ENCODE measurements at places on chromosomes 6 and 20. TPM values are rescaled to one million over a fixed set of nuclear protein-coding genes. Genes with fewer than 3 reads are reported as not detected.

GRCh38 chr6:18259675-18260447 is 4.5 kb downstream of the DEK start:
- DNase-seq = no peak
- H3K27me3 ChIP-seq = no peaks in the 10 kb centered on the region
- peaks cover 10% of the 10 kb centered on the region for H3K36me3 ChIP-seq

- H3K4me1 ChIP-seq = no peaks in the 10 kb centered on the region
- no peak overlapping the region for H3K4me3 ChIP-seq
- no peak overlapping the region for H3K27ac ChIP-seq
- no peak for DNase-seq
- H3K36me3 ChIP-seq = no peaks in the 10 kb centered on the region
Observed at GRCh38 chr20:51318058-51318949, 224.2 kb downstream of the NFATC2 start.

GRCh38 chr20:40319741-40320516 is 369.1 kb downstream of the MAFB start:
- H3K4me1 ChIP-seq = no peaks in the 10 kb centered on the region
- H3K36me3 ChIP-seq = no peaks in the 10 kb centered on the region
- no peaks in the 10 kb centered on the region for H3K27me3 ChIP-seq
- H3K27ac ChIP-seq = no peak overlapping the region
- no peak overlapping the region for H3K4me3 ChIP-seq
- DNase-seq = no peak

VEGFA gene
- 22.7 TPM for total RNA-seq

BANF2 gene
- not detected for total RNA-seq

DNA sequence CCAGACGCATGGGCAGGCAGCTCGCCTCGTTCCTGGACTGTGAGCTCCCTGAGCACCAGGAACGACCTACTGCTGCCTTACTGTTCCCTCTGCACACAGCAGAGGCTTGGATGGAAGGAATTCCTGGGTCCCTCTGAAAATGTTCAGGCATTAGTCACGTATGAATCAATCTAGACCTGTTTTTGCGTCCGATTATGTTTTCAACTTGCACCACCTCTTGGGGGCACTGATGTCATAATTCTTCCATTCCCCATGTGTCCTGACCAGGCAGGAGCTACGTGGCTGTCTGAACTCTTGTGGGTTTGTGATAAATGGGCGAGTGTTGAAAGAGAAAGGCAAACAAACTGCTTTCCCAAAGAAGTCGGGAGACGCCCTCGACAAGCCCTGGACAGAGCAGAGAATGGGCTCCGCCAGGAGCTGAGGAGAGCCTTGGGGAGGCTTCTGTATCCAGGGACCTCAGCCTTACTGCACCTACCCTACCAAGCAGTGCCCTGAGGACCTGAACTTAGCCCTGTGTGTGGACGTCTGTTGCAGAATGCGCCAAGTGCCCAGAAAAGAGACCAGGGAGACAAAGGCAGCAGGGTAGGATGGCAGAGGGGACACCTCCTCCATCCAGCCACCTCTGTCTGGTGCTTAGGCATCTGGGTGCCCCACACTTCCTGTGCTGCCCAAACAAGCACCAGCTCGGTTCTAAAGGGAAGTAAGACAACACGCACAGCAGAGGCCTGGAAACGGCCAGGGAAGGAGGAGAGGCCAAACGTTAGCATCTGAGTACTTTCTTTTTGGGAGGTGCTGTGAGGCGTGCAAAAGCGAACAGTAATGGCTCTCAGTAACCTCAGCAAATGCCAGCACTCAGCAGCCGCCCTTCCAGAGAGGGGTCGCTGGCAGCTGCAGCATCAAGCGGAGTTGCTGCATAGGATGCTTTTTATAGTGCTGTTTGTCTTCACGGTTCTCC is 124.2 kb downstream of the LY86 start:
- peaks cover 36% of the 10 kb centered on the region for H3K4me1 ChIP-seq
- H3K27me3 ChIP-seq = no peaks in the 10 kb centered on the region
- H3K4me3 ChIP-seq = no peak overlapping the region

GRCh38 chr6:11366934-11367637 is 134.6 kb upstream of the NEDD9 start:
- no peak overlapping the region for H3K4me3 ChIP-seq
- H3K27ac ChIP-seq = no peak overlapping the region
- H3K4me1 ChIP-seq = no peaks in the 10 kb centered on the region
- no peaks in the 10 kb centered on the region for H3K36me3 ChIP-seq
- H3K27me3 ChIP-seq = no peaks in the 10 kb centered on the region

DNA sequence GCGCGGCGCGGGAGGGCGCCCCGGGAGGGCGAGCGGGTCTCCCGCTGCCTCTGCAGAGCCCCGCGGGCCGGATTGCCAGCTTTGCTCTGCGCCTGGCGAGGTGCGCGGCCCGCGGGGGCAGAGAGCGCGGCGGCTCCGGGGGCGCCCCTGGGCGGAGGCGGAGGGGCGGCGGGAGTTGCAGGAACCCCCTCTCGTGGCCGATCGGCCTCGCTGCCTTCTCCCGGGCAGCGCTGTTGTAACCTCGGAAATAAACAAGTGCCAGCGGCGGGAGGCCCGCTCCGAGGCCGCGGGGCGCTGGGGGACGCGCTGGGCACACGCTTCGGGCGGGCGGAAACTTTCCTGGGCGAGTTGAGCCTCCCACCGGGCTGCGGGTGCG is 1.2 kb downstream of the CDH4 start:
- H3K27me3 ChIP-seq = peaks cover 54% of the 10 kb centered on the region
- no peak overlapping the region for H3K4me3 ChIP-seq
- no peaks in the 10 kb centered on the region for H3K4me1 ChIP-seq
- no peaks in the 10 kb centered on the region for H3K36me3 ChIP-seq

DNA sequence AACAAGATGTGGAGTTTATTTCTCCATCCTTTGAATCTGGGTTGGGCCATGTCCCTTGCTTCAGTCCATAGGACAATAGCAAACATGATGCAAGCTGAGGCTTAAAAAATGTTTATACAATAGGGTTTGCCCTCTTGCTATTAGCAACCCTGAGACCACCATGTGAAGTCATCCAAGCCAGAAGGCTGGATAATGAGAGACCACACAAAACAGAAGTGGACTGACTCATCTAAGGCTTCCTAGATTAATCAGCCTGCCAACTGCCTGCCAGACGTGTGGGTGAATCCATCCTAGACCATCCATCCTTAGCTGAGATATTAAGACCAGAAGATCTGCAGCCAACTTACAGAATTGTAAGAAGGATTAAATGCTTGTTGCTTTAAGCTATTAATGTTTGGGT is 38.1 kb upstream of the ISM1 start:
- H3K36me3 ChIP-seq = no peaks in the 10 kb centered on the region
- H3K4me1 ChIP-seq = no peaks in the 10 kb centered on the region
- no peak overlapping the region for H3K27ac ChIP-seq
- H3K27me3 ChIP-seq = no peaks in the 10 kb centered on the region

RIMS4 gene
- total RNA-seq = 0.66 TPM

DNA sequence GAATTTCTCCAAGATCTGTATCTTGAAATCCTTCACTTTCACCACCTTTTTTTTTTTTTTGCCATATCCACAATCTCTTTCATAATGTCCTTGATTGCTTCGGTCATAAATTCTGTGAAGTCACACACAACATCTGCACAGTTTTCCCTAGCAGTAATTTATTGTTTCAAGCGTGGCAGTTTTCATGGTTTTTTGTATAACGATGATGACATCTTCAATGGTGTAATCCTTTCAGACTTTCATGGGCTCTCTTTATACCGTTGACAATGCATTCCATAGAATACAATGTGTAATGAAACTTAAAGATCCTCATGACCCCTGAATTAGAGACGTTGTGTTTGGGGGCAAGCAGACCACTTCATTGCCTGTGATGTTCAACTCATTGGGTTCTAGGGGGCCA is 693.1 kb downstream of the PTPRT start:
- no peaks in the 10 kb centered on the region for H3K27me3 ChIP-seq
- H3K27ac ChIP-seq = no peak overlapping the region
- H3K36me3 ChIP-seq = no peaks in the 10 kb centered on the region
- no peak for DNase-seq

LAMA4 gene
- total RNA-seq = 225 TPM

DNA sequence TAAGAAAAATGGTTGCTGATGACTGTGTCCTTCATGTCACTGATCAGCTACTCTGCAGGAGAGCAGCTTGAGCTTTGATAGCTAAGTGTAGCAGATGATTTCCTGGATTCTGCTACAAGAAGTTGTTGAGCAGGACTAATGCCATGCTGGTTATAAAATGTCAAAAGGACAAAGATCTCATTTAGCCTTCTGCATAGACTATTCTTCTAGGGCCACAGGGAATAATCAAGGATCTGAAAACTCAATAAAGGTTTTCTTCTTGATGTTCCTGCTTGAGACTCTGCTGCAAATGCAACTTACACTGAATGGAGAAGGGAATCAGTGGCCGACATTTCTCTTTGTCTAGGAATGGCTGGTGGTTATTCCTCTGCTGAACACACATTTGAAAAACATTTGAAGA is 360.3 kb upstream of the PTCHD4 start:
- no peaks in the 10 kb centered on the region for H3K27me3 ChIP-seq
- no peaks in the 10 kb centered on the region for H3K4me1 ChIP-seq
- no peak overlapping the region for H3K27ac ChIP-seq
- no peaks in the 10 kb centered on the region for H3K36me3 ChIP-seq

GRCh38 chr20:38609815-38610214 is 8.2 kb downstream of the ARHGAP40 start:
- no peak overlapping the region for H3K4me3 ChIP-seq
- H3K27me3 ChIP-seq = peaks cover 24% of the 10 kb centered on the region
- no peak for DNase-seq

DNA sequence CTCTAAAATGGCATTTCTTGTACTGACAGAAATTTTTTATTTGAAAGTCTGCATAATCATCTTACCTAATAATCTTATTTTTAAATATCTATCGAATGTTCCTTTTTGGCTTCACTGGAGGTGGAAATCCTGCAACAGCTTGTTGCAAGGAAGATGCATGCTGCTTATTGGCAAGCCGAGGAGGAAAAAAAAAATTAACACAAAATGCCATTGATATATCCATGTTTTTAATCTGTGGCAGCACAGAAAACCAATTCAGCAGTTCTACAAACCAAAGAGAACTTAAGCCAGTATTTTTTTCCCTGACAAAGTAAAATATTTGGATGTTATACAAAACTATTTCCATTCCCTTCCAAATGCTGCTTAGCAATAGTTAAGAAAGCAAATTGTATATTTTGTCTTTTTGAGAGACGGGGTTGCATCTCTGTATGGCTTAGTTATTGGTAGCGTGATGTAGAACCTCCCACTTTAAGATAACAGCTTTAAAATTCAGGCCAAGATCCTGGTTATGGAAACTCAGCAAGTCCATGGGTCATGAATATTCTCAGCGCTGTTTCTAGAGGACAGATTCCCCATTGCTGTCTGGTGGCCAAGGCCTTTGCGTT is 231.4 kb downstream of the TMEM242 start:
- no peak overlapping the region for H3K4me3 ChIP-seq
- H3K27me3 ChIP-seq = no peaks in the 10 kb centered on the region
- H3K4me1 ChIP-seq = peaks cover 36% of the 10 kb centered on the region

SMLR1 gene
- total RNA-seq = not detected

GRCh38 chr20:37479925-37480691 is 40.9 kb upstream of the NNAT start:
- no peak overlapping the region for H3K4me3 ChIP-seq
- no peaks in the 10 kb centered on the region for H3K4me1 ChIP-seq

DNA sequence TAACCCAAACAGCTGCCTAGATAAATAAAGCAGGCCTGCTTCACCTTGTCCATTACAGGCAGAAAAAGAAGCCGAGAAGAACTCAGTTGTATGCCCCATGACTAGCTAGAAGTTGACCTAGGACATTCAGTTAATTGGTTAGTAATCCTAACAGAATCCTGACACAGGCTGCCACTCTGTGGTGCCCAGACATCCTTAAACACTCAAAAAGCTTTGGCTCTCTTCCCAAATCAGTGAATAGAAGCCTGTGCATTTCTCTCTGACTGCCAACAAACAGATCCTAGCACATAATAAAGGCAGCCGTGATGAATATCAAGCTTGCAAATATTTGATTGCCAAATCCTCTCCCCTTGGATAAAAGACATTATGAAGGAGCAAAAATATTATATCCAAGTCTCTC is 519.1 kb upstream of the EYS start:
- H3K36me3 ChIP-seq = no peaks in the 10 kb centered on the region
- H3K27ac ChIP-seq = no peak overlapping the region
- H3K4me1 ChIP-seq = no peaks in the 10 kb centered on the region
- H3K4me3 ChIP-seq = no peak overlapping the region

- H3K4me1 ChIP-seq = no peaks in the 10 kb centered on the region
- H3K27me3 ChIP-seq = peaks cover 22% of the 10 kb centered on the region
- H3K36me3 ChIP-seq = no peaks in the 10 kb centered on the region
- DNase-seq = no peak
- peak overlapping the region; percentile 88 for H3K27ac ChIP-seq
Observed at GRCh38 chr6:27811451-27811772, 100.8 kb downstream of the OR2B2 start.

RWDD2A gene
- total RNA-seq = 2.5 TPM

DNA sequence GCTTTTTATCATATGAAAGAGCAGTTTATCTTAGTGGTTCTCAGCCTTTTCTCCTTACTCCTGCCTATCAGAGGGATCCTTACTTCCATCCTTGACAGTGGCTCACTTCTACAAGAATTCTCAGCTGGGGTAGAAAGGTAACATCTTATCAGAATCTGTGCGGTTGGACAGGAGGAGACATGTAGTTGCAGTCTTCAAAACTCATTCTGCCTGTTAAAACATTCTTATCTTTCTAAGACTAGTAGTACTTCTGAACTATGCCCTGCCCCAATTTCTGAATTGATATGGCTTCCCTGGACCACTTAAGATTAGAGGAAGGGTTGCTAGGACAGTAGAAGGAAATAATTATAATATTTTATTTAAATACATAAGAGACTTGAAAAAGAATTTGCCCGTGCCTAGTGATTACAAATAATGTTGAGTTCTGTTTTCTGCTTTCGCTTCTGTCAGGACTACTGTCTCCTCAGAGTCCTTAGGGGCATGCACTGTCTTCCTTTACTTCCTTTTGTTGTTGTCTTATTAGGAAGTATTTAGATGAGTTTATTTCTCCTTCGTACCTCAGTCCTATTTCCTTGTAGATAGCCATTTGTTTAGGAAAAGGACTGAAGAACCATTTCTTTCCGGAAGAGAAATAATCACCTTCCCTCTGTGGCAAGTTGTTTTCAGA is 24.9 kb downstream of the BLTP3A start:
- H3K27me3 ChIP-seq = no peaks in the 10 kb centered on the region
- no peaks in the 10 kb centered on the region for H3K4me1 ChIP-seq
- no peak for DNase-seq
- no peaks in the 10 kb centered on the region for H3K36me3 ChIP-seq
- no peak overlapping the region for H3K4me3 ChIP-seq

DNA sequence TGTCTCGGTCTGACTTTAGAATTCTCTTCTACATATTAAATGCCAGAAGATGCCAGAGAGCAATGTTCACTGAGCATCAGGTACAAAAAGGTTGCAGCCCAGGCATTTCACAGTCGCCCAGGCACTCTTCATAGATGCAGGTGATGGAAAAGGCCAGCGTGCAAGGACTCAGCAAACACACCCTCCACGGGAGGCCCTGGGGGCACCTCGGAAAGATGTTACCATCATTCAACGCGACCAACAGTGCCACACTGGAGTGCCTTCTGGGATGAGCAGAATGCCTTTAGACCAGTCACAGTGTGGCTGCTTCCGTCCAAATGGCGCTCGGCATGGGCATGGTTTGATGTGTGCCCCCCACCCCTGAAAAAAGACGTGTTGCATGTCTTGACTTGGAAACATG is 4.5 kb upstream of the RAMACL start:
- H3K27ac ChIP-seq = no peak overlapping the region
- no peak overlapping the region for H3K4me3 ChIP-seq
- no peaks in the 10 kb centered on the region for H3K36me3 ChIP-seq
- no peak for DNase-seq
- peaks cover 35% of the 10 kb centered on the region for H3K4me1 ChIP-seq

Data from sigmoid colon (tissue), 7 donors.